ENCODE measurements at places on chromosomes 3 and 15. TPM values are rescaled to one million over a fixed set of nuclear protein-coding genes. Genes with fewer than 3 reads are reported as not detected.

The CNTN4 gene
- total RNA-seq = 2.2 TPM

- H3K27me3 ChIP-seq = no peaks in the 10 kb centered on the region
- H3K36me3 ChIP-seq = no peaks in the 10 kb centered on the region
- H3K27ac ChIP-seq = no peak overlapping the region
- no peak overlapping the region for H3K4me3 ChIP-seq
Measured at GRCh38 chr3:156834962-156835535, 8.9 kb downstream of the LEKR1 start.

GRCh38 chr15:78003539-78004008, 73.9 kb downstream of the TBC1D2B start:
- H3K4me3 ChIP-seq = no peak overlapping the region
- no peak for DNase-seq
- no peak overlapping the region for H3K27ac ChIP-seq
- no peaks in the 10 kb centered on the region for H3K36me3 ChIP-seq
- H3K4me1 ChIP-seq = no peaks in the 10 kb centered on the region

DNA sequence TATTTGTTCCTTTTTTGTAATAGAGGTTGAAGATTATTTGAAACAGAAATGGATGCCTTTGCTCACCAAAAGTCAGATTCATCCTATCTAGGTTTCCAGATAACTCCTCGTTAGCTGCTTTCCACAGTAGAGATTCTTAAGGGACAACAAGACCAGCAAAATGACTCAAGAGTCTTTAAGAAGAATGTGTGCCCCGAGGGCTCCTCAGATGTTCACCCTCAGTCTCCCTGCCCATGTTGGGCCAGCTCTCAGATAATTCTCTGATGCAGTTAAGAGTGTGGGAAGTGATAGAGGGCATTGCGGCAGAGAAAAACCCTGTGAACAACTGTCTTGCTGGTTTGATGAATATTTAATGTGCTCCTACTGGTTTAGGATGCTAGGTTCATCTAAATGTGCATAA, 251.1 kb downstream of the PTPRG start:
- H3K27ac ChIP-seq = no peak overlapping the region
- H3K27me3 ChIP-seq = no peaks in the 10 kb centered on the region
- H3K4me1 ChIP-seq = peaks cover 10% of the 10 kb centered on the region
- H3K36me3 ChIP-seq = no peaks in the 10 kb centered on the region
- no peak overlapping the region for H3K4me3 ChIP-seq

- peaks cover 3% of the 10 kb centered on the region for H3K4me1 ChIP-seq
- no peaks in the 10 kb centered on the region for H3K27me3 ChIP-seq
- H3K27ac ChIP-seq = no peak overlapping the region
- DNase-seq = peak; percentile 80
- H3K36me3 ChIP-seq = no peaks in the 10 kb centered on the region
- no peak overlapping the region for H3K4me3 ChIP-seq
Measured at GRCh38 chr3:150925751-150926201, 20.5 kb upstream of the MINDY4B start.
